Stimulated activated CD4-positive, alpha-beta T cell treated with anti-CD3 and anti-CD28 coated beads, Interleukin-2, amount 100 ng/mL, for 24 hours (primary cell): ENCODE measurements at places on chromosomes 6 and 20.

GRCh38 chr6:128280960-128281359 is 239.4 kb downstream of the PTPRK start:
- no peak for DNase-seq

DNA sequence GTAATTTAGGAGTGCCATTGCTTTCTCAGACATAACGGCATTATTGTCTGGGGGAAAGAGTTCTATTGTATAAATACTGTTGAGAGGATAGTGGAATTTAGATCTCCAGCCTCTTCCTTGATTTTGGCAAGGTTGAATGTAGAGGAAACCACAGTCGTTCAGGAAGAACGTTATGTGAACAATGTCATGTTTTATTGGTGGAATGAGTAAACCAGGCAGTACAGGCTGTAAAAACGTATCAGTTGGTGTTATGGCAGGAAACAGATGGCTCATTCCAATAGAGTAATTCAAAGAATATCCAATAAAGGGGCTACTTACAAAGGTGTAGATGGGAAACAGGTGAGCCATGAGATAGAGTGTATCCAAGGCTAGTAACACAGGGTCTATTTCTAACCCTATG is 123.6 kb upstream of the SLC35B3 start:
- no peak for DNase-seq

DNA sequence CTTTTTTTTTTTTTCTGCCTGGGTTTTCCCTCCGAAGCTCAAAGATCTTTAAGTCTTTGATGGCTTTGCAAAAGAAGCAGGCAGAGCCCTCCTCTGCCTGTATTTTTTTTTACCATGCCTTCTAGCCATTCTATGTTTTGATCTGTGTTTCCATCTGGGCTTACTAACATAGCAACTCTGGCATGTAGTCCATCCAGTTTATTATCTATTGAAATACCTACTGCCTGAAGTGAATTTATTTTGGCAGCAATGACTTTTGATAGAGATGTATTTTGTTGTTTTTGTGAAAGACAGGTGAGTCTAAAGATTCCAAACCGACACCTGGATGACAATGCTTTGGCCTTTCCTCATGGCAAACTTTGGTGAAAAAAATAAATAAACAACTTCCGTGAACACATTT is 1157.7 kb upstream of the MAP3K7 start:
- no peak for DNase-seq

DNA sequence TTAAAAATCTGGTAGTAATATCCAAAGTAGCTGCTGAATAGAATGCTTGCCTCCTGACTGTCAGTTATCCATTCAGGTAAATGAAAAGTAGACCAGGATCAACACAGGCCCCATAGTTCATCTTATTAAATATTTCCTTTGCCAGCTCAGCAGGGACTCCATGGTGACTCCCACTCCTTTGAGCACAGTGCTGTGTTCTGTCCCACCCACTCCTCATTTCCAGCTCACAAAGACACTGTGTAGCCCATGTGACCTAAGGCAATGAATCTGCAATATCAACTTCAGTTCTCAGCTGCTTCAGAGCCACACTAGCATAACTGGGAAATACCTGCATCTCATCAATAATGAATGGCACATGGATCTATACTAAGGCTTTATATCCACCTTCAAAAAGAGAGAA is 189.5 kb upstream of the MANEA start:
- DNase-seq = no peak

DNA sequence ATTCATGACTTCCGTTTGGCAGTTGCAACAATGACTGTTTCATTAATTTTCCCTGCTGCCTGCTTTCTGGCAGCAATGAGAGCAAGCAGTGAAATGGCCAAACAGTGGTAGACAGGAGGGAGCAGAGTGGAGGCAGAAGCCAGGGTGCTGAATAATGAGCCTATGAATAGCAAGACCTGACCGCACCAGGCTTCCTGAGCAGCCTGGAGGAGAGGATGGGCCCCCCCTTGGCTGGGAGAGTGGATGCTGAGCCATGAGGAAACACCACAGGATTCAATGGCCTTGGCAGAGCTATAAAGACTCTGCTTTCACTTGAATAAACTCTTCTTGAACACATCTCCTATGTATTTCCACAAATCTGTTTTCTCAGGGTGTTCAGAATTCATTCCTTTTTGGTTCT is 68.1 kb upstream of the SNRPB2 start:
- no peak for DNase-seq

DNA sequence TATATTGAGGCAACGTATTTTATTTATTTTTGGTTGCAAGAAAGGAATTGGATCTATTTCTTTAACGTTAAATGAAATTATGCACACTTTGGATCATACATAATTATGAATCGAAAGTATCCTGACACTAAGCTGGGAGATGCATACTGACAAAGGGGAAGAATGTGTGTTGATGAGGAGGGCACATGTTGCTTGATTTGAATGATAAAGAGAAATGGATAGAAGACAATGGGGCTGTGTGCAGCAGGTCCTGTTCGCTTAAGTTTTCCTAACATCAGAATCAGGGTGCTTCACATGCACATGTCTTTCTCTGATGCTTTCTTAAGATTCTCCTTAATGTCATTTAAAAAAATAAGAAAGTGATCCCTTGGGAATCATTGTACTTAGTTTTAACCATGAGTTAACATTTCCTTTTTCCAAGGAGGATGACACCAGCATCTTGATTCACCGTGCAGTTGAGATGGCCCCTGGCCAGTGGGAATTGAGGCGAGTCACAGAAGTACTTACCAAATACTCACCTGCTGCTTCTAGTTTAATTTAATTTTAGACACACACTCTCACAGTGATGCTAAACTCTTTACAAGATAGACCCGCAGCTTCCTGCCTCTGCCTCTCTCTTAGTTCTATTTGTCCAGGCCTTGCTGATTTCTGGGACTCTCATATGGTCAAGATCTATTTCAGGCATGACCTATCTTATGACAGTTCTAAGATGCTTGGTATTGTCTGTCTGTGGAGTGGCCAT is 116.5 kb downstream of the CLIC5 start:
- no peak for DNase-seq

GRCh38 chr20:59831024-59831915 is 102.2 kb downstream of the SYCP2 start:
- DNase-seq = no peak

GRCh38 chr20:47063407-47063806 is 168.8 kb downstream of the EYA2 start:
- no peak for DNase-seq

DNA sequence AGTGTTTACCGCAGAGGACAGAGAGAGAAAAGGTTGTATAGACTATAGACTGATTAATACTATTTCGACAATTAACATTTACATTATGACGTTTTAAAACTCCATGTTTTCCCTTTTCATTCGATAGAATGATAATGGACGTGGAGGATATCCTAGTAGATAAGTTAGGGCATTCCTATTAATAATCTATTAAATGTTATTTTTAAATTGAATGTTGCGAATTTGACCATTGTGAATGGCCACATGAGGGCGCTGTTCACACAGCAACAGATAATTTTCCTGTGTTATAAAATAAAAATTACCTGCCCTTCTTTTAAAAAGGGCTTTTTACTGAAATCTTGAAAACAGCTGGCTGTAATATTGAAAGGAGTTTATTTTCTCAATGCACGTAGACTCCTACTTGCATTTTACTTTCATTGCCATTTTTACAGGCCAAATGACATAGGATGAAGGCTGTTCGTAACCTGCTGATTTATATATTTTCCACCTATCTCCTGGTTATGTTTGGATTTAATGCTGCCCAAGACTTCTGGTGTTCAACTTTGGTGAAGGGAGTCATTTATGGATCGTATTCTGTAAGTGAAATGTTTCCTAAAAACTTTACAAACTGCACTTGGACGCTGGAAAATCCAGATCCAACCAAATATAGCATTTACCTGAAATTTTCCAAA is 3.3 kb downstream of the ADGRB3 start:
- DNase-seq = peak; percentile 46

DNA sequence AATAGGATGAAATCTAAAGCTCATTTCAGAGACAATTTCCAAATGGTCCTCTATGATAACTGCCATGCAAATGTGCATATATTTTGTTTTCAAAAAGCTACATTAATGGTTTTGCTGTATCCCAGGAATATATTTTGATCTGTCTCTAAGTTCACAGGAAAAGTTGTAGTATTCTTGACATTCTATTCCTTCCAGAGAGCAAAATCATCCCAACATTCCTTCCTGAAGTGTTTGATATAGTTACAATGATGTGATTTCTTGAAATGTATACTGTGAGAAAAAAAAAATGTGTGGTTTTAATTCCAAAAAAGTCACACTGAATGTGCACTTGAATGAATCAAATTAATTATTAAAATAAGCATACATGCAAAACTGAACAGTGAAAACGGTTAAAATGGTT is 996.0 kb upstream of the CITED2 start:
- DNase-seq = no peak
